Epithelial cell of umbilical artery (primary cell): ENCODE measurements at places on chromosomes 12 and 14. TPM values are rescaled to one million over a fixed set of nuclear protein-coding genes. Genes with fewer than 3 reads are reported as not detected.

The CACNA2D4 gene
- 1.1 TPM in 1 of 2 replicates, not detected in the other for total RNA-seq

The SAMD15 gene
- total RNA-seq, result 2.3 and 4.0 TPM in 2 replicates

The P2RX2 gene
- not detected in 2 replicates for total RNA-seq

The KRT77 gene
- not detected in 2 replicates for total RNA-seq

The NTF3 gene
- total RNA-seq, result 0.32 TPM in 1 of 2 replicates, not detected in the other

The DAD1 gene
- 364 and 527 TPM in 2 replicates for total RNA-seq

The RNU4-1 gene
- under 0.01 TPM in 2 replicates for total RNA-seq

The SHMT2 gene
- 207 and 228 TPM in 2 replicates for total RNA-seq

The ACTR10 gene
- 41.3 and 53.8 TPM in 2 replicates for total RNA-seq

The EML5 gene
- under 0.01 and 0.15 TPM in 2 replicates for total RNA-seq

The LBHD2 gene
- not detected in 2 replicates for total RNA-seq

The TAS2R30 gene
- 3.2 and 4.9 TPM in 2 replicates for total RNA-seq

The PIANP gene
- under 0.01 TPM in 1 of 2 replicates, not detected in the other for total RNA-seq

The ADAM20 gene
- 0.32 and 1.1 TPM in 2 replicates for total RNA-seq

The BTBD6 gene
- total RNA-seq, result 54.7 and 61.1 TPM in 2 replicates

The TNFAIP2 gene
- total RNA-seq, result 24.0 and 35.7 TPM in 2 replicates

The KCNJ8 gene
- total RNA-seq, result 0.15 TPM in 1 of 2 replicates, not detected in the other

The OASL gene
- total RNA-seq, result 1.9 and 27.4 TPM in 2 replicates

The AQP6 gene
- under 0.01 TPM in 1 of 2 replicates, not detected in the other for total RNA-seq

The FAM222A gene
- total RNA-seq, result 0.15 and 0.32 TPM in 2 replicates

The ACSM4 gene
- not detected in 2 replicates for total RNA-seq

The KLHL33 gene
- total RNA-seq, result not detected in 2 replicates

The PUS7L gene
- total RNA-seq, result 13.0 and 19.3 TPM in 2 replicates

The SLC5A8 gene
- not detected in 2 replicates for total RNA-seq

The ADAMTS20 gene
- total RNA-seq, result not detected in 2 replicates

The TPPP2 gene
- total RNA-seq, result not detected in 2 replicates

The RASSF9 gene
- 0.97 and 1.2 TPM in 2 replicates for total RNA-seq

The MIP gene
- not detected in 2 replicates for total RNA-seq

The CLEC1A gene
- 18.7 and 24.4 TPM in 2 replicates for total RNA-seq

The SLCO1B1 gene
- total RNA-seq, result not detected in 2 replicates

The PSMC1 gene
- total RNA-seq, result 183 and 375 TPM in 2 replicates

The CDKL1 gene
- total RNA-seq, result 3.9 and 101 TPM in 2 replicates

The NDRG2 gene
- 0.32 TPM in 1 of 2 replicates, not detected in the other for total RNA-seq

The STAC3 gene
- 0.30 and 0.32 TPM in 2 replicates for total RNA-seq

The PPP2R5C gene
- total RNA-seq, result 58.2 and 67.2 TPM in 2 replicates

The BDKRB2 gene
- 0.76 and 0.97 TPM in 2 replicates for total RNA-seq

The CCDC177 gene
- not detected in 2 replicates for total RNA-seq

The CLEC2A gene
- total RNA-seq, result not detected in 2 replicates

The HOXC5 gene
- total RNA-seq, result not detected in 2 replicates

The TAPBPL gene
- total RNA-seq, result 3.9 and 6.8 TPM in 2 replicates

The SERPINA5 gene
- under 0.01 TPM in 1 of 2 replicates, not detected in the other for total RNA-seq

The RPS6KL1 gene
- 5.2 and 15.0 TPM in 2 replicates for total RNA-seq

The FOXG1 gene
- not detected in 2 replicates for total RNA-seq

The ZNF219 gene
- total RNA-seq, result 2.3 and 3.8 TPM in 2 replicates

The DLK1 gene
- total RNA-seq, result not detected in 2 replicates

The CLEC9A gene
- not detected in 2 replicates for total RNA-seq

The ENDOU gene
- not detected in 2 replicates for total RNA-seq

The CCDC88C gene
- 10.1 and 17.5 TPM in 2 replicates for total RNA-seq

The RPL10L gene
- not detected in 2 replicates for total RNA-seq

The KLHDC1 gene
- 1.1 and 2.6 TPM in 2 replicates for total RNA-seq

The POLE2 gene
- total RNA-seq, result 14.9 and 16.6 TPM in 2 replicates

The OAS3 gene
- 8.1 and 118 TPM in 2 replicates for total RNA-seq

The LMNTD1 gene
- not detected in 2 replicates for total RNA-seq

The FIGNL2 gene
- 0.61 and 0.65 TPM in 2 replicates for total RNA-seq

The CPNE6 gene
- total RNA-seq, result not detected in 2 replicates

The CAPZA3 gene
- total RNA-seq, result not detected in 2 replicates

The DHH gene
- 3.9 and 9.9 TPM in 2 replicates for total RNA-seq

The STXBP6 gene
- not detected in 2 replicates for total RNA-seq
